RWPE2 (cell line): ENCODE measurements at places on chromosomes 6 and 20.

DNA sequence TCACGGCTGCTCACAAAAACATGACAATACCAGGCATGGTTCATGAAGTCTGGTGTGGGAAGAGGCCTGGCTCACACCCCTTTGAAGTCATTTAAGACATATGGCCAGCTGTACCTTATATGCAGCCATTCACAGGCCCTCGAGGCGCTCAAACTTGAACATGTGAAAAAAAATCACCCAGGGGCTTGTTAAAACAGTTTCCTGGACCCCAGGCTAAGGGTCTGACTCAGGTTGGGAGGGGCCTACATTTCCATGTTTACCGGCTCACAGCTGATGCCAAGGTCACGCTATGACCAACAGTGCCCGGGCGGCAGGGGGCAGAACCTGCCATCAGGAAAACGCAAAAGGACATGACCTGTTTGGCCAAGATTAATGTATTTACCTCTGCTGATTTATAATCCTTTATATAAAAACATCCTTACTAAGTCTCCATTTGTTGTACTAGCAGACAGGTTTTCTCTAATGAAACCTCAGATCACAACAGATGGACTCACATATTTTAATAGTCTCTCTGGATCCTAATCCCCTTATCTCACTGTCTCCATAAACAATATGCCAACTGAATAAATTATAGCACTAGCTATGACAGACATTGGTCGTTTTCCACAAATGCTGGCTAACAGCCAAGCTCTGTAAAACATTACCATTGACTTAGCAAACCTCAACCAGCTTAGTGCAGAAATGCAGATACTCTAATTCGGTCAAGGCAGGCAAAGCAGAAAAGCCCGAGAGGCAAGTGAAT, 19.9 kb downstream of the EZR start:
- no peak for DNase-seq

DNA sequence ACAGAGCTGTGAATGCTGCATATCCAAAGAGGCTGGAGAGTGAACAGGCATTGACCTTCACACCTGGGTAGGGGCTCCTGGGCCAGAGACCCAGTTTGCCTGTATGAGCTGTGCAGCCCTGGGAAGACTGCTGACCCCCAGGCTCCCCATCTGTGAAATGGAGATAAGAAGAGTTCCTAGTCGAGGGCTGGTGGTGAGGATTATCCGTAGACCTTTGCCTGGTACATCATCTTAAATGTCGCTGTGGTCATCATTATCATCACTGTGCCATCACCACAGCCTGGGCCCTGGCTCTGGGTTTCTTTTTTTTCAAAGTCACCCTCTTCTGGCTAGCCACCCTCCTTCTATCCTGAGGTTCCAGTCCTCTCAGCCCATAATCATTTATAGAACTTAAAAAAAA, 12.0 kb downstream of the AGPAT4 start:
- DNase-seq: no peak

DNA sequence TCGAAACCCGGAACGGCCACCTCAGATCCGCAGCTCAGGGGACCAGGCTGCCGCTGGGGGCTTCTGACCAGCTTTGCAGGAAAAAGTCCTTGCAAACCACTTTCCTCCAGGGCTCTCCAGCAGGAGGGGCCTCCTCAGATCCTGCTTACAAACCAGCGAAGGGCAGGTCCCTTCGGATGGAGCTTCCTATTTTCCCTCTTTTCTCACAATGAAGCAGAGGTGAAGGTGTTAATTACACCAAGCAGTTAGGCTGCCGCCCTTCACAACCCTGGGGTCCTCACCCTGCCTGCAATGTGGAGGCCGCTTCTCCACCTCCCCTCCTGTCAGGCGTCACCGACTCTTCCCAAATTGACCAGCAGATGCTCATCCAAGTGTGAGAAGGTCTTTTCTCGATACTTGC, 5.7 kb downstream of the ARHGAP40 start:
- DNase-seq: no peak

- no peak for DNase-seq
Measured at GRCh38 chr6:158161566-158162254, 6.4 kb downstream of the SERAC1 start.

GRCh38 chr6:43967719-43968091, 159.5 kb downstream of the MRPL14 start:
- peak; percentile 17 for DNase-seq

DNA sequence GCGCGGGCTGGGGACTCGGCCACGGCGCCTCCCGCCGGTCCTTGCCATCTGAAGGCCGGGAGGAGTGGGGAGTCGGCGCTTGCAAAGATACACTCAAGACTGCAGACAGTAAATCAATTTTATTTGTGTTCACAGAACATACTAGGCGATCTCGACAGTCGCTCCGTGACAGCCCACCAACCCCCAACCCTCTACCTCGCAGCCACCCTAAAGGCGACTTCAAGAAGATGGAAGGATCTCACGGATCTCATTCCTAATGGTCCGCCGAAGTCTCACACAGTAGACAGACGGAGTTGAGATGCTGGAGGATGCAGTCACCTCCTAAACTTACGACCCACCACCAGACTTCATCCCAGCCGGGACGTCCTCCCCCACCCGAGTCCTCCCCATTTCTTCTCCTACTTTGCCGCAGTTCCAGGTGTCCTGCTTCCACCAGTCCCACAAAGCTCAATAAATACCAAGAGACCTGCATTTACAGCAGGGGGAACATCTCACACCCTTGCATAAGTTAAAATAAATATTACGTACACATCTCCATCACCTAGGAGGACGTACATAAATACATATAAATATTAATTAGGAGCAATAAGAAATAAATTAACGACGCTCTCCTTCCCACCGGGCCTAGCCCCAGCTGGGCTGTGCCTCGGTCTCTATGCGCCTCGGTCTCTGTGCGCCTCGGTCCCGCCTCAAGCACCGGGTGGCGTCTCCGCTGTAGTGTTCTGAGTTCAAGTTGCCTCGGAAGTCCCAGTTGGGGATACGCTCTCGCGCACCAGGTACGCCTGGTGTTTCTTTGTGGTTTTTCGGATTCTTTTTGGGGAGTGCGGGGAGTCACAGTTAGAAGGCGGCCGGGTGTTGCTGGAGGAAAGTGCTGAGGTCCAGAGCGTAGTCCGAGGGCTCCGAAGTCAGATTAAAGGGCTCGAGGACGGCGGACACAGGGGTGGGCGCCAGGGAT, 889 bp upstream of the FLOT1 start:
- DNase-seq: no peak

- DNase-seq: no peak
Measured at GRCh38 chr6:70622461-70622860, 45.2 kb upstream of the SMAP1 start.

DNA sequence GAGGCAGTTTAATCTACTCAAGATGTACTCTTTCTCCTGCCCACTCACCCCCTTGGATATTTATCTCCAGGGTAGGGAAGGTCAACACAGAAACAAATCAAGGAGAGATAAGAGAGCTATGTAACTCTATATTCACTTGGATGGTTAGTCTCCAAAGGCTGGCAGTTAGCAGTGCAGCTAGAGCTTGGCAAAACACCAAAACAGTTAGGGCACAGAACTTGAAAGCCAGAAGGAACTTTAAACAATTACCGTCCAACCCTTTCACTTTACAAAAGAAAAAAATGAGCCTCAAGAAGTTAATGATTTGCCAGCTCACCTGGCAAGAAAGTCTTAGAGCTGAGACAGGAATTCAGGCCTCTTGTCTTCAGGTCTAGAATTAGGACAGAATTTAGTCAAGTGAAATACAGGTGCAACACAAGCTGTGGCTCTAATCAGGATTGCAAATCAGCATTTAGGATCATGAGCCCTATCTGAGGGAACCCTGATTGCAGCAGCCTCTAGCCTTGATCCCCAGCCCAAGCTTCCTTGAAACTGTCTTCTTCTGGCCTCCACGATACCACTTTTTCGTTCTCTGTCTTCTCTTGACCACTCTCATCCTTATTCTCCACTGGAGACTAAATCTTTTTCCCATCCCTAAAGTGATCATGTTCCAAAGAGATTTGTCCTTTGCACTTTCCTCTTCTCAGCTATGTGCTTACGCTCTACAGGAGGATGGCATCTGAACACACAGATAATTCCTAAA, 14.9 kb downstream of the NEDD9 start:
- no peak for DNase-seq

DNA sequence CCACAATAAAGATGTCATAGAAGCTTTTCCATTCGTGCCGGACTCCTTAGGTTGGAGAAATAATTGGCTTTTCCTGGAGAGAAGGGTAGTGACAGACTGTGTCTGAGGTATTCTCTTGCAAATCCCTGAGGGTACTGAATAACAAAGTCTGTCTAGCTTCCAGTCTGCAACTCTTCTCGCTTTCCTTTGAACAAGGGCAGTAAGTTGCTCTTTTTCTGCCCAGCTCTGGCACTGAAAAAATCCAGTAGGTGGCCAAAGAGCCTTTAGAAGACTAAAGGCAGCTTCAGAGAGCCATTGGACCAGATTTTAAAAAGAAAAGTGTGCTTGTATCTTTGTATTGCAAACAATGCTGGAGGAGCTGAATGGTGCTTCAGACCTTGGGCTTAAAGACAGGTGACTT, 20.7 kb upstream of the RREB1 start:
- DNase-seq: no peak

DNA sequence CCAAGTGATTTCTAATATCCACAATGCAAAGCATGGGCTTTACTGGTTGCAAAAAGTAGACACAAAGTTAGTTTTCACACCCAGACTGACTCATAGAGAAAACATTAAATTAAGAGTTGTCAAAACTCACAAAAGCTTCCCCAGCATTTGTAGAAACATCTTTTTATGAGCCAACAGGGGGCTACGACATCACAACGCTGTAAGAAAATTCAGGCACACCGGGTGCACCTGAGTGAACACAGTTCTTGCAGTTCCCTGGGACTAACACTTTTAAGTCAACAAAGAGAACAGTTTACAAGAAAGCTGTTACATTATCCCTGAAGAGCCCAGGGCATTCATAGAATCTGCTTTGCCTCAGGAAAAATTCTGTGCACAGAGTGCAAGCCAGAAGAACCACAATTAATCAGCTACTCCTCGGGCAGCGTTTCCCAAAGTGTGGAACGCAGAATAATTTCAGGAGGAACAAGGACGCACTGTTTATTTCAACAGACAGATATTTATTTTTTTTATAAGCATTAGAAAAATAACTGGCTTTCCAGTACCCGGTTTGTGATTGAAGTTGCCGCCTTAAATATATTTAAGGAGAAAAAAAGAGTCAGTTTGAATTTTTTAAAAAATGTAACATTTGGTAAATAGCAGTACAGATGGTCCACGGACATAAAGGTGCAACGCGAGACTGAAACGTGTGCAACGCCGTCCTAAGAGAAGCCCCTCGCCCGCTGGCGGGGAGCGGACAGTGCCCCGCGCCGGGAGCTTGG, 1.2 kb downstream of the NCOA5 start:
- no peak for DNase-seq

- DNase-seq: no peak
Measured at GRCh38 chr6:149884215-149884614, 13.7 kb downstream of the RAET1E start.

DNA sequence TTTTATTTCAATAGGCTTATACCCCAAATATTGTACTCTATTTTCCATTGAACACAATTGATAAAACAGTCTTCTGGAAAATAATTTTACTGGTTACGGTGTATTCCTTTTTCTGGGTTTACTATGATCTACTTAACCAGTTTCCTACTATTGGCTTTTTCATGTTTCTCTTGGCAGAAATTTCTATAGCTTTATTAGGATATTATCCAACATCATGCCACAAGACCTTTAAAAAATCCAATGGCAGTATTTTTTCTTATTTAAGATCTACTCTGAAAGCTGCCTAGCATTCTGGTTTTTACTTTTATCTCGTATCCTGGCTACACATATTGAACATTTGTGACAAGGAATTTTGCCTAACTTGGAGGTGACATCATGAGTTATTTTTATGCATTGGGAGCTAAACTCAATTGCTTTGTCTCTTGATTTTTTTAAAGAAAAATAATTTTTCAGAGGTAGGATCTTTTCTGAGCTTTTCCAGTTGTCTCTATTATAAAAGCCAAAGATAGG, 45.5 kb downstream of the SLC9A8 start:
- DNase-seq: no peak

DNA sequence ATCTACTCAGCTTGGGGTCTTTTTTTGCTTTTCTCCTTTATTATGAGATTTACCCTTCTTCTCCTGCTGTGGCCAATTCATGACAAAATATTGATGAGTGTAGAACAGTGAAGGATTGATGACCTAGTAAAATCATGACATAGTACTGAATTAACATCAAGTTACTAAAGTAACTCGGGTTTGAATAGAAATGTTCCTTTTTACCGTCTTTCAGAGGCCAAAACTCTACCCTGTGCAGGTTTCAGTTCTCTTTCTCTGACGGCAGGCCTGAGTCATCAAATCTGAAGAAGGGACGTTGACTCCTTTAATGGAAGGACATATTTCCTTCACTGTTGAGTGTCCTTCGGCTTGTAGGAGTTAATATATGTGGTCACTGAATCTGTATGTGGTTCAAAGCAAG, 80.7 kb downstream of the RREB1 start:
- no peak for DNase-seq

GRCh38 chr6:151916680-151917164, 109.2 kb downstream of the ESR1 start:
- peak; percentile 62 for DNase-seq
